Brain microvascular endothelial cell (primary cell): ENCODE measurements at places on chromosomes 5 and 9.

- DNase-seq, result peak; percentile 17
Observed at GRCh38 chr5:60382716-60383115, 317.2 kb downstream of the DEPDC1B start.

DNA sequence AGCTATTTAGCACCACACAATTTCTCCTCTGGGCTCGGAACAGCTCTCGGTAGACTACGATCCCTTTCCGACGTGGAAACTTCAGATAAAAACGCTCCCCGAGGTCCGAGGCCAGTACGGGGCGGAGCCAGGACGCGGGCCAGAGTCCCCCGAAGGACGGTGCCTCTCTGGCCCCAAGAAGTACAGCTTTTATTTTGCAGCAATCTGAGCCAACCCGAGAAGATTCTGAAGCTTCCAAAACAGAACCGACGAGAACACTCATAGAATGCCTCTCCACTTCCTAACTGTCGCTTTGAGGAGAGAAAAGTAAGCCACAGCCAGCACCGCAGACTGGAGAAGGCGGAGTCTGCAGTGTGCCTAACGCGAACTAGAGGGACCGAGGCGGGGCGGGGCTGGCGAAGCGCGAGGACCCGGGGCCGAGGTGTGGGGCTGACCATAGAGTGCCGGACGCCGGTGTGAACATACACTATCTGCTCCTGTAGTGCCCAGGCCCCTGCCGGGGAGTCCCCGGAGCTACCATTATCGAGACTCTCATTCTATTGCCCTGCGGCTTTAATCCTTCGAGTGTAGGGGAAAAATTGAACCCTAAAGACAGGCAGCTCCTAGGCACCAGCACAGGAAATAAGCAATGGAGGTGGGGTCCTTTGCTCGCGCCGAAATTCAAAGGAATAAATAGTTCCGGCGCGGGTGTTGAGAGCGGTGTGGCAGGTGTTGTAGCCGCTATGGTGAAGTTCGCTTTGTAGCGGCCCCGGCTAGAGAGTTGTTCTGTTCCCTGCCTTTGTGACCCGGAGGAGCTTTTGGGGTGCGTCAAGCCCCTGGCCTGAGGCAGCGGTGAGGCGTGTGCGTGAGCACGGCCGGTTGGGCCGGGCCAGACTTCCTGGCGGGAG is at the start of gene SMC2:
Gene SMC2 (plus strand): TSS at position 663 of the 887 bp plus-strand sequence. CDS start 1,076 bp downstream, outside the sequence.
- peak; percentile 93 for DNase-seq

- no peak for DNase-seq
Observed at GRCh38 chr5:127260686-127261085, 29.9 kb upstream of the MEGF10 start.

GRCh38 chr5:75756981-75757380 is 39.7 kb upstream of the POC5 start:
- peak; percentile 31 for DNase-seq

GRCh38 chr9:4110562-4110961 is 189.3 kb downstream of the GLIS3 start:
- DNase-seq, result no peak

DNA sequence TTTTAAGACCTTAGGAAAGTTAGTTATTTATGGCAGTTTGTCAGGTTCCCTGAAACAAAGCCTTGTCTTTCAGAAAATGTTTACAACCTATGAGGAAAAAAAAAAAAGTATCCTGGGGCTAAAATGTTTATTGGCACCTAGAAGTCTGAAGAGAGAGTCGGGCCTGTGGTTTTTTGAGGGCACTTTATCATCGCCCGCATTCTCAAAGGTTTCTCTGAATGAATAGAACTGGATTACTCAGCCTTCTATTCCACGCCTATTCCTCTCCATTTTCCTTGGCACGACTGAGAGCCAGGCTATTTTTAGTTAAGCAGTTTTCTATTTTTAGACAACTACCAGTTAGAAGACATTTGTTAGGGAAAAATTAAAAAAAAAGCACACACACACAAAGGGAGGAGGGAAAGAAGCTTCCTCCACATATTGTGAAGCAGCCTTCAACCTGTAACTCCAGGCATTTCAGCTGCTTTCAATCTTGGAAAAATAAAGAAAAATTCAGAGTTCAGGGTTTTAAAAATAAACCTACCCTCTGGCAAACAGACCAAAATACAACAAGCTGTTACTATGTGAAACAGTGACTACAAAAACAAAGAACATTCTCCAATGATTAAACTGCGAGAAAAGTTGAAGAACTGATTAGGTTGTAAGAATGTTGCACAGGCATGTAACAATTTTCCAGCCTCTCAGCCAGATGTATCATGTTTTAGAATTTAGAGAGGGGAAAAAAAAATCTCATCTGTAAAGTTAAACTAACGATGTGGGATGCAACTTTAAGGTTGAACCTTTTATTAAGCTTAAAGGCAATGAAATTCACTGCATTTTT is 97.0 kb downstream of the MEF2C start:
- peak; percentile 93 for DNase-seq

- no peak for DNase-seq
Observed at GRCh38 chr9:6126377-6126776, 89.2 kb upstream of the IL33 start.

DNA sequence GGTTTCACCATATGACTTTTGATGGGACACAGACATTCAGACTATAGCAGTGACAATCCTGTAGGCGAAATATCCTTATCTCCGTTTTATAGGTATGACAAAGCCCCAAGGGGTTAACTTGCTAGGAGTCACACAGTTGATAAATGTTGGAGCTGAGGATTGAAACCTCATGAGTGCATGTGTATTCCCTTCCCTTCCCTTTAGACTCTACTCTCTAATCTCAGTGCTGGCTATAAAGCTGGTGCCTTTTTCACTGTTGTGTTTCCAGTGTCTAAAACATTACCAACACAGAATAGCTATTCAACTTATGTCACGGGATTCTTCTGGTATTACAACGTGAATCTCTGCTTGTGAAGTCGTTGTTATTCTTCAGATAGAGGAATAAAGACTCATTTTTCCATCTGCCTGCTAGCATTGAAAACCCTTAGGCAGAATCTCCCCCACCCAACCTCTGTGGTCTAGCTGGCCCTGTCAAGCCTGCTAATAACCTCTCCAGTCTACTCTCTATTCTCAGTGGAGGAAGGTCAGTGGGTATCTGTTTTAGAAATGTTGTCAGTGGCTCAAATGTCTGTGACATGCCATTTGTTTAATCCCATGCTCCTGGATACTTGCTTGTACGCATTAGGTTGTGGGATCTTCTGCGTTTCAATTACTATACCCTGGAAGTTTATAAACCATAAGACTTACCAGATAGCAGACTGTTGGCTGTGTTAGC is 121.2 kb downstream of the TLE4 start:
- DNase-seq, result peak; percentile 43

DNA sequence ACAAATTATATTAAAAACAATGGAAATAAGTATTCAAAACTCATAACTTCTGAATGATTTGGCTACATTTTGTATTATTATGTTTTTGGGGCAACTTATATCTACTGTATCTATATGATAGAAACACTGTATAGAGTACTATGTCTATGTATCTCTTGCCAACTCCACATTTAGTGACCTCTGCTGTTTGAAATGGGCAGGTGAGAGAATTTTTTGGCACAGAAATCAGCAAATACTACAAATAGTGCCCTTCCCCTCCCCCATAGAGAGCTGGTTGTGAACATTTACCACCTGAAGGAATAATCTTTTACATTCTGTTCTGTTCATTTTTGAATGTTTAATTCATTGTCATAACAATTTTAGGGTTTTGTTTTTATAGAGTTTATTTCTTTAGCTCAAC is 545.3 kb downstream of the PDE4D start:
- no peak for DNase-seq

DNA sequence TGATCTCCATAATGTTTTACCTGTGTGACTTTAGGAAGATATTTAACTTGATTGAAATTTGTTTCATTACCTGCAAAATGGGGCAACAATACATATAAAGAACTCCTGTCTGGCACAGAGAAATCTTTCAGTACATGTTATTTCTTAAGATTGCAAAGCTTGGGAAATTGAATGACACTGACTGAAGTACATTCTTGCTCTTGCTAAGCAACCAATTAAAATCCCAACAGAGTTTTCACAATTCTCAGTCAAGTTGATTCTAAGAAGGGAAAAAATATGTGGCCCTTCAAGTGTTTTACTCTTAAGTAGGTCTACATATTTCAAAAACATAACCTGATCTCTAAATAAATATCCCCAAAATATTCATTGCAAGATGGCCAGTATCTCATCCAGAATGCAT is 2187.0 kb upstream of the ACO1 start:
- no peak for DNase-seq

DNA sequence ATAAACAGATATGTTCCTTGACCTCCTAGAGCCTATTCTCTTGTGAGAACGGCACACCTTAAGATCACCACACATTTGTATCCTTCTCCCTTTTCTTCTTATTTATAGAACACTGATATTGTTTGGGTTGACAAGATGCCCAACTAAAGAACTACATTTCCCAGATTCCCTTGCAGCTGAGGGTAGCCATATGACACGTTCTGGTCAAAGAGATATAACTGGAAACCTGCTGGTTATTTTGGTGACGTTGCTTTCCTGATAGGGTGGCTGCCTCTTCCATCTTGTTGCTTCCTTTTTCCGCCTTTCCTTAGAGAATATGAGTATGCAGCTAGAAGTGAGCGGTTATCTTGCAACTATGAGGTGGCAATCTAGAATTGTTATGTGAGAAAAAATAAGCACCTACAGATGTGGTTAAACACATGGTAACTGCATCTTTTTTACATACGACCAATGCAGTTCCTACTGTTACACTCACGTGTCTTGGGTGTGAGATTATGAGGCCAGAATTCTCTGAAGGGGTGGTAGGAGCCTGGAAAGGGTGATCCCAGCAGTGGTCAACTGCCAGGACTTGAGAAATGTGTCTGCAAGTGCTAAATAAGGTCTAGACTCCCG is 72.9 kb downstream of the SEC61B start:
- DNase-seq, result no peak

- no peak for DNase-seq
Observed at GRCh38 chr5:83516377-83516776, 44.8 kb downstream of the VCAN start.

GRCh38 chr5:74638544-74638969 is 2.0 kb downstream of the ENC1 start:
- no peak for DNase-seq

- DNase-seq, result no peak
Observed at GRCh38 chr9:14866200-14866749, 44.0 kb downstream of the FREM1 start.

DNA sequence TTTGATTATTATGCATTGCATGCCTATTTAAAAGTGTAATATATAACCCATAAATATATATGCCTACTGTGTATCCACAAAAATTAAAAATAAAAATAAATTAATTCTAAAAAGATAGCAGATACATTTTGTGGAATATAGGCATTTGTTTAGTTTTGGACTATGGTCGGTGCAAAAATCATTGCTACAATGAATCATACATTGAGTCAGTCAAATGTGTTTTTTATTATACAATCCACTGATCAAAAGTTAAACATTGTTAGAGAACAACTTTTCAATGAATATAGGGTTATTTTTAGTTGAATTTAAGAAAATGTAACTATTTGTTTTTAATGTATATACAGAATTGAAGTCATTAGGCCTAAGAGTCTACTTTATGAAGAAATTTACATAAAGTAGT is 885.9 kb downstream of the EFNA5 start:
- DNase-seq, result no peak

GRCh38 chr5:138843316-138844124 is 31.6 kb downstream of the LRRTM2 start:
- no peak for DNase-seq

- no peak for DNase-seq
Observed at GRCh38 chr9:97954550-97954989, 16.6 kb upstream of the HEMGN start.

- DNase-seq, result no peak
Observed at GRCh38 chr5:74396913-74397622, 243.5 kb downstream of the ENC1 start.

- no peak for DNase-seq
Observed at GRCh38 chr9:97501177-97501971, at the start of gene TMOD1. TSS of gene TMOD1 (plus strand) at chr9:97501666. CDS start at chr9:97524189, 22,523 bp downstream.

DNA sequence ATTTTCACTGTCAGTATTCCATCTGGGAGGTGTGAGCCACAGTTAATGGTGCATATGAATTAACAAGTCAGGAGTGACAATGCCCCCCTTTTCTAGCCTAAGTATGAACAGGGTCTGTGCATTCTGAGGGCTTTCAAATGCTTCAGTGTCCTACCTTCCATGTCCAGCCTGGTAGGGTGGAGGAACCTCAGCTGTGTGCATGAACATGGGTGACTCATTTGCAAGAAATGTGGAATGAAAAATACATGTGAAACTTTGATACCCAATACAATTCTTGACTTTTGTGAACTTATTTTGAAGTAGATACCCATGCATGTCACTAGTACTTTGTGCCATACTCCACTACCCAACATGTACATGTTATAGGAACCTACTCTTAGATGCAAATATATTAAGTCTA is 375.8 kb downstream of the SEMA5A start:
- no peak for DNase-seq

- peak; percentile 21 for DNase-seq
Observed at GRCh38 chr5:107570805-107571531, 99.8 kb downstream of the EFNA5 start.

- no peak for DNase-seq
Observed at GRCh38 chr9:111065414-111065813, 27.1 kb upstream of the LPAR1 start.

- peak; percentile 90 for DNase-seq
Observed at GRCh38 chr5:91848453-91848852, 465.3 kb upstream of the ARRDC3 start.

- no peak for DNase-seq
Observed at GRCh38 chr9:87336407-87336806, 161.3 kb upstream of the DAPK1 start.

DNA sequence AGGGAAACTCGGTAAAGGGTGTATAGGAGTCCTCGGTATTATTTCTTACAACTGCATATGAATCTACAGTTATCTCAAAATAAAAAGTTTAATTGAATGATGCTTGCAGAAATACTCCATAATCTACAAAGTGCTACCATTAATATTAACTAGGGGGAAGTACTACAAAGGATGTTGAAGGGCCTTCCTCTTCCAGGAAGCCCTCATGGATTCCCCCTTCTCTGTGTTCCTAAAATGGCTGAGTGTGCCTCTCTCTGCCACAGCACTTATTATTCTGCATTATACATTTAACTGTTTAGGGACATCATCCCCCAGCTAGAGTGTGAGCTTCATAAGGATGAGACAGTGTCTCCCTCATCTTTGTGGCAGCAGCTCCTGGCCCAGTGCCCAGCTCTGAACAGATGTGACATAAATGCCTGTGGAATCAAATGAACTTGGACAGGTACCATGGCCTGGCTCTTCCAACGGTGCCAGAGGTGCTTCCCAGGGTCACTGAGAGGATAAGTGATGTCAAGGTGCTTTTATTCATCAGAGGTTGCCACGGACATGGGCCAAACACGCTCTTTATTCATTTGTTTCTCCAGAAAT is 99.5 kb downstream of the PAX5 start:
- no peak for DNase-seq
